ENCODE measurements at places on chromosomes 6 and 20. TPM values are rescaled to one million over a fixed set of nuclear protein-coding genes. Genes with fewer than 3 reads are reported as not detected.

TRIM40 gene
- total RNA-seq = not detected

ERVFRD-1 gene
- total RNA-seq = not detected

GNMT gene
- not detected for total RNA-seq

CYP39A1 gene
- 17.4 TPM for total RNA-seq

CDH26 gene
- 8.4 TPM for total RNA-seq

CCDC170 gene
- not detected for total RNA-seq

PRND gene
- not detected for total RNA-seq

CYB5R4 gene
- 4.7 TPM for total RNA-seq

MED20 gene
- total RNA-seq = 40.0 TPM

ADGRG6 gene
- 20.1 TPM for total RNA-seq

DNA sequence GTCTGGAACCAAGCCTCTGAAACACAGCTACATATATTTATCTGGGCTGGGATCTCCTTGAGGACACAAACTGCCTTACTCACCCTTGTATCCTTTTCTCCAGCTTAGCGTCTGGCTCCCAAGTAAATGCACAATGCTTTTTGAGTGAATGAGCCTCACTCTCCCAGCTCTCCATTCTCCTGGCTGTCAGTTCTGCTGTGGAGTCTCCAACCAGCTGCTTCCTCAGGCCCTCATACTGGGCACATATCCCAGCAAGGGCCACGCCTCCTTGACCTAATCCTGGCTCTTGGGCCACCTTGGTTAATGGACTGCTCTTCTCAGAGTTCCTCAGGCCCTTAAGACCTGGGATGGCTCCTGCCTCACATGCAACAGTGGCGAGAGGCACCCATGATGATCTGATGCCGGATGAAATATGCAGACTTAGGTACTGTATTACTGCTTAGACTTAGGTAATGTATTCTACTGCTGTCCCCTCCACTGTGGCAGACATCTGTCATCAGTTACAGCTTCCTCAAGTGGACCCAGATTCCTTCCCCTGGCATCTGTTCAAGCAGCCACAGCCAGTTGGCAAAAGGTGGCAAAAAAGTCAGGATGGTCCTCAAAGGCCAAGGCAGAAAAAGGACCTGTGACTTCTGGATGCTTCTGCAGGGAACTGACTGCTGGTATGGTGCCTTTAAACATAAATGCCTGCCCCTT, 16.5 kb downstream of the SNHG17 start:
- DNase-seq = no peak

DNA sequence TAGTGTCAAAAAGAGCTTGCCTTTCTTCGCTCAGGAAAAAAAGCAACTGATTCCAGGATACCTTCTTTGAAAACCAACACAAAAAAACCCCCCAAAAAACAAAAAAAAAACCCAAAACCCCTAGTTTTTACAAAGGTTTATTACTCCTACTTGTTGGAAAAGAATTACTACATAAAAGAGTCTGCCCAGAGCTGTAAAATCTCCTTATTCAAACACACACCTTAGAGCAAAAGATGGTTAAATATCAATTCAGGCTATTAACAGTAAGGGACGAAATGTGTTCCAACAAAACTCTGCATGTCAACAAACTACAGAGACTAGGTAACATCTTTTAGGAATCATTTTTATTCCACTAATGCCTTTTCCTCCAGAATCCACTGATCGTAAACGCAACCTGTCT, 42.7 kb downstream of the BCAS1 start:
- DNase-seq = no peak

DNA sequence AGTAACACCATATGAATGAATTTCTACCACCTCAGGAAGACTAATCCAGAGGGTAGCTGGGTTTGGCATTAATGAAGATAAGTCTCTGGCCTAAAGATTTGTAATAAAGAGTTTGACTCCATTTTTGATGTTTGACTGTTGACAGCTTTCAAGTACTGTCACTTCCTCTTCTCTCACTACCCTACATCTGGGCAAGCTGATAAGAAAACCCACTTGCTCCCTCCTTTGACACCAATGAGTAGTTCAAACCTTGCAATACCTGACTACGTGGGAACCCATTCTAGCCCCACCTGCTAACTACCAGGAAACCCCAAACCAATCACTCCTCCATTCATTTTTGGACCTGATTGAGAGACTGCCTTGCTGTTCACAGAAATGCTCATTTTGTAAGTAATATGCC, 621.5 kb downstream of the TENT5A start:
- DNase-seq = no peak

DNA sequence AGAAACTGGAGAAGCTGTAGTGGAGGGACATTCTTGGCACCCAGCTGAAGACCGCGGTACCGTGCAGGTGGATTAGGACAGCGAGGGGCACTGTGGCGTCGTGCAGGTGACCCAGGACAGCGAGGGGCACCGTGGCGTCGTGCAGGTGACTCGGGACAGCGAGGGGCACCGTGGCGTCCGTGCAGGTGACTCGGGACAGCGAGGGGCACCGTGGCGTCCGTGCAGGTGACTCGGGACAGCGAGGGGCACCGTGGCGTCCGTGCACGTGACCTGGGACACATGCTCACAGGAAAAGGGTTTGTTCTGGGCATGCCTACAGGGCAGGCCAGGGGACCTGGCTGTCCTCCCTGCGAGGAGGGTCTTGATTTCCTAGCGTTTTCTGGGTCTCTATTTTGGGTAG, 29.2 kb upstream of the SMOC2 start:
- DNase-seq = no peak

DNA sequence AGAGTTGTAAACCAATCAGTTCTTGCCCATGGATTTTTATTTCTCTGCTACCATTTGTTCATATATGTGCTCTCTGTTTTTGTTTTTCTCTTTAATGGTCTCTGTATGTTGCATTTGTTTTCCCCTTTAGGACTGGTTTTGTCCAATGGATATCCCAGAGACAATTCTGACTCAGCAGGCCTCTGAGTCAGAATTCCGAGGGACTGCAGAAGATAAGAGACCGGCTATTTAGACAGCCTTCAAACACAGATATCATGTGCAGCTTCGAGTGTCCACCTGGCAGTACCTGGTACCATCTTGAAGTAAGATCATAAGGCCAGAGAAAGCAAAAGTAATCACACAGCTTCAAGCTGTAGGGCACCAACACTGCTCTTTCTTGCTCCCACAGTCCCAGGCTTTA, 125.5 kb downstream of the ELOVL4 start:
- DNase-seq = peak; percentile 66

DNA sequence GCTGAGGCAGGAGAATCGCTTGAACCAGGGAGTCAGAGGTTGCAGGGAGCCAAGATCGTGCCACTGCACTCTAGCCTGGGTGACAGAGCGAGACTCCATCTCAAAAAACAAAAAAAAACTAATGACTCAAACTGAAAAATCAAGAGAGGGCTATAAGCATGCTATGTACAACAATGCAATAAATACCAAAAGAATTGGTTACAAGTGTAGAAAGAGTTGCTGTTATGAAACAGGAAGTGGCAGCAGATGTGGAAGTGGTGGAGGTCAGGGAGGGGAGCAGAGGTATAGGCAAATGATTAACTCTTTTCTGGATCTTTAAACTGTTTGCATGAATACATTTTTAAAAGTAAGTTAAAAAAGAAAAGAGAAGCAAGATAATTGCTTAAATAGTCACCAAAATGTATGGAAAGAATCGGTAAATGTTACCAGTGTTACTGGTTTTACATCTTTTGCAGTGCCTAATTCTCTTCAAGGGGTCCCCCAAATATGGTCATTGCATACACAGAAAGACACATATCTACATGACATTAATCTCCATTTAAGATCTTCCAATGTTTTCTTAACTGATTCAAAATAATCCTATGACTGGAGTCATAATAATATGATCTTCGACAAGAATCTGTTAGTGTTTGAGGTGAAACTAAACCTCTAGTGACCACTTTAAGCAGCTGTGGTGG, 15.0 kb downstream of the CALHM6 start:
- no peak for DNase-seq

GRCh38 chr6:168674595-168674994, 233.6 kb downstream of the SMOC2 start:
- DNase-seq = no peak

DNA sequence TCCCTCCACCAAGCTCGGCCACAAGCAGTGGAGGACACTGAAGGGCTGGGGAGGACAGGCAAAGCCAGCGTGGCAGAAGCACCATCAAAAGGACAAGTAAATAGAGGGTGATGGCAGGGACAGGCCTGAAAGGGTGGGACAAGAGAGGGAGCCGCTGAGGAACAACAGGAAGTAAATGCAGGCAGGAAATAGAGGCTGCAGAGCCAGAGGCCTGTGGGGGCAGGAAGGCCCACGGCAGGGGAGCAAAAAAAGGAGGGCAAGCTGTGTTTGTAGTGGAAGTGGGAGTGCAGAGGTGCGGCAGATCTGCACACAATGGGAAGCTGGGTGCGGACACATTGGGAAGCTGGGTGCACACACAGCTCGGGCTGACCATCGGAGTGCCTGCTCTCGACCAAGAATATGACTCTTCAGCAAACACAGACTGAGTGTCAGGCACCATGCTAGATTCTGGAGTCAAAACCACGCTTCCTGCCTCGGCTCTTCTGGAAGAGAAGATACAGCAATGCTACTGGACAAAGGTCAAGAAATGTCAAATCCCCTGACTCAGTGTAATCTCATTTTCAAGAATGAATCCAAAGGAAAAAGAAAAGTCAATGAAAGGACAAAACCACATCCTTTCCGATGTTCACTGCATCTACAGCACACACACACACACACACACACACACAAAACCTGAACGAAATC, 40.4 kb upstream of the RAB22A start:
- DNase-seq = no peak

GRCh38 chr6:111110036-111110435, 22.7 kb downstream of the SLC16A10 start:
- DNase-seq = no peak
